ENCODE measurements at places on chromosomes 3 and 15.

DNA sequence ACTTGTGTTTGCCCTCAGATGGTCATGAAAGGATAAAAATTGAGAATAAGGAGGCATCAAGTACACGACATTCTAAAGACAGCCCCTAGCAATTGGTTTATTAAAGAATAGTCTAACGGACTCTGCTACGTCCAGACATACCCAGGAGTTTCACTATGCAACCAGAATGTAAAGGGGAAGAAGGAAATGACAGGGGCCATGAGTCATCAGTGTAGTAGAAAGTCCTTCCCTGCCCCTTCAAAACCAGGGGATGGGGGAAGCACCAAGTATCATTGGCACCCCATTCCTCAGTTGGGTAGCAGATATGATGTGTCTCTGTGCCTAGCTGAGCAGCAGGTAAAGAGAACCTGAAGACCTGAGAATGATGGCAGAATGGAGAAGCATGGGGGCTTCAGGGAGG is 367.4 kb downstream of the IL20RB start:
- no peak for DNase-seq

- no peak for DNase-seq
These were observed 43.5 kb upstream of the RAF1 start for GRCh38 chr3:12707449-12707848.

- no peak for DNase-seq
These were observed 49.3 kb downstream of the PEAK1 start for GRCh38 chr15:77370580-77370979.

GRCh38 chr3:195284842-195285241 is 13.9 kb upstream of the XXYLT1 start:
- no peak for DNase-seq

- no peak for DNase-seq
These were observed 424.1 kb upstream of the TPM1 start for GRCh38 chr15:62618432-62618831.

DNA sequence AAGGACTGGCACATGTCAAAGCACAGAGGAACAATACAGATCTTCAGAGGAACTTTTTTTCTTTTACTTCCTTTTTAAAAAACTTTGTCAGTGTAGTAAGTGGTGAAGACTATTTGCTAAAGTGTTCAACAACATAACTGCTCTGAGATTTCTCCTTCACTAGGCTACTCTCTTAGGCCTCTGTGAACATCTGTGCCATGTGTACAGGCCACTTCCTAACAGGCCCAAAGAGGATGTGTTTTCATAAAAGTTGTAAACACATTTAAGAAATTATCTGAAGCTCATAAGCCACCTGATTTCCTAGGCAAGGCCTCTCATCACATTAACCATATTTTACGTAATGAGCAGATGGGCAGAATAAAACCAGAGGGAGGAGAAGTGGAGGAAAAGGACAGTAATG is 235.4 kb downstream of the FHIT start:
- DNase-seq = no peak

DNA sequence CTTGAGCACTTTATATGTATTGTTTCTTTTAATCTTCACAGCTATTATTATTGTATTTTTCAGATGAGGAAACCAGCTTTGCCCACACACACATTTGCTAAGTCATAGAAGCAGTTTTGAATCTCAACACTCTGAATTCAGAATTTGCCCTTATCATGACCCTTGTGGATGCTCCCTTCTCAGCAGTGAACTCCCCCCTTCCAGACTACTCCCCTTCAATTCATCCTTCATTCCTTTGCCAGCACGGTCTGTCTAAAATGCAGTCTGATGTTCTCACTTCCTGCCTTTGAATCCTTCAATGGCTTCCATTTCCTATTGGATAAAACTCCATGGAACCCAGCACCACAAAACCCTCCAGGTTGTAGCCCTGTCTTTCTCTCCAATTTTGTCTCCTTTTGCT is 52.5 kb upstream of the TSC22D2 start:
- DNase-seq = no peak

DNA sequence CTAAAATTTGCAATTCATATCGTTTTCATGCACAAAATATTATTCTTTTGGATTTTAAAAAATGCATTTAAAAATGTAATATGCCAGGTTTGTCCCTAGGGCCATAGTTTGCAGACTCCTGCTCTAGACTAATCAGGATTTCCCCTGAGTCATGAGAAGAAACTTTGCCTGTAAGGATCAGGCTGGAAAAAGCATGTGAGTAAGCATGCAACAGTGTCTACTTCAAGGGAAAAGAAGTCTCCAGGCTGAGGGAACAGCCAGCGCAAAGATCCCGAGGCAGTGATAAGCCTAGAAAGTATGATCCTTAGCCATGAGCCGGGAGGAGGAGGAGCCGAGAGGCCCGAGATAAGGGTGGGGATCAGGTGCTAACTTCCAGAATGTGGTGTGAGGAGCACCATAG is 382.8 kb upstream of the CFAP20DC start:
- DNase-seq = no peak

- DNase-seq = peak; percentile 73
These were observed 63.9 kb downstream of the TMCC1 start for GRCh38 chr3:129829640-129830039.

- DNase-seq = no peak
These were observed 13.4 kb downstream of the DHX36 start for GRCh38 chr3:154310840-154311239.

GRCh38 chr3:10421996-10422395 is 83.4 kb downstream of the ATP2B2 start:
- no peak for DNase-seq

DNA sequence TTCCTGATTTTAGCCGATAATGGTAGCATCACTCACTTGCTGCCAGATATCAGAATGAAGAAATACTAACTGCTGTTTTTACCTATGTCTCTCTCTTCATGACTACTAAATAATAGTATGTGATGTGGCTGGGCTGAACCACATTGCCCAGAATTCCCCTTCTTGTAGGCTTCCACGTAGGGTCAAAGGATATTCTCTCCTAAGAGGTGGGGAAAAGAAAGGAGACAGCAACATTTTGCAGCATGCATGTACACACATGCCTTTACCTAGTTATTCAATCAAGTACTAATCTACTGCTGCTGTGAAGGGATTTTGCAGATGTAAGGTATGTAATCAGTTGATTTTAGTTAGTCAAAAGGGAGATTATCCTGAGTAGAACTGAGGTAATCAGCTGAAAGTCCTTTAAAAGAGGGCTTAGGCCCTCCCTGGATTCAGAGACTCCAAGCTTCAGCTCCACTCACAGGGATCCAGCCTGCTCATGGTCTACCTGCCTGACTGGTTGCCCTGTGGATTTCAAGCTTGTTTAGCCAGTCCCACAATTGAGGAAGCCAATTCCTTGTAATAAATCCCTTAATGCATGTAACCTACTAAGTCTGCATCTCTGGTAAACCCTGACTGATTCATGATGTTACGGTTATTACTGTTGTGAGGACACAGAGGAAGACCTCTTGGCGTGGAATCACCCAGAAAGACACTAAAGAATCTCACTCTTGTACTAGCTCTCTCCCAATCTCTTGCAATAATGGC is 20.4 kb downstream of the PLD1 start:
- no peak for DNase-seq

DNA sequence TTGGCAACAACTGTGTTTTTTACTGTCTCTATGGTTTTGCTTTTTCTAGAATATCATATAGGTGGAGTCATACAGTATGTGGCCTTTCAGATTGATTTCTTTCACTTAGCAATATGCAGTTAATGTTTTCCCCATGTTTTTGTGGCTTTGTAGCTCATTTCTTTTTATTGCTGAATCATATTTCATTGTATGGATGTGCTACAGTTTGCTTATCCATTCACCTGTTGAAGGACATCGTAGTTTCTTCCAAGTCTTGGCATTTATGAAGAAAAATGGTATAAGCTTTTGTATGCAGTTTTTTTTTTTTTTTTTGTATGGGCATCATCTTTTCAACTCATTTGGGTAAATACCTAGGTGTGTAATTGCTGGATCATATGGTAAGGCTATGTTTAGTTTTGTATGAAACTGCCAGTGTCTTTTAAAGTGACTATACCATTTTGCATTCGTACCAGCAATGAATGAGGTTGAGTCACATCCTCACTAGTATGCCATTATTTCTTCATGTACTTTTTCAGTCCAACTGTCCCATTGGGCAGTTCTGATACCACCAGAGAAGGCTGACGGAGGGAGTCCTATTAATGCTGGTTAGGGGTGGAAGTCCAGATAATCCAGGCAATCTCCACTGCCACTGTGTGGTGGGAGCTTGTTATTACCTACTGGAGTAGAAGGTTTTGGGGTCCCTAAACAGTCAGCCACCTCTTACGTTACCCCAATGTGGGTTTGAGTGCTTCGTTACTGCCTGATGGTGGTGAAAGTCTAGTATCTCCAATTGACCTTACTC is 210.5 kb downstream of the DOCK3 start:
- DNase-seq = no peak

- no peak for DNase-seq
These were observed 630.8 kb upstream of the GBE1 start for GRCh38 chr3:82392203-82392775.

DNA sequence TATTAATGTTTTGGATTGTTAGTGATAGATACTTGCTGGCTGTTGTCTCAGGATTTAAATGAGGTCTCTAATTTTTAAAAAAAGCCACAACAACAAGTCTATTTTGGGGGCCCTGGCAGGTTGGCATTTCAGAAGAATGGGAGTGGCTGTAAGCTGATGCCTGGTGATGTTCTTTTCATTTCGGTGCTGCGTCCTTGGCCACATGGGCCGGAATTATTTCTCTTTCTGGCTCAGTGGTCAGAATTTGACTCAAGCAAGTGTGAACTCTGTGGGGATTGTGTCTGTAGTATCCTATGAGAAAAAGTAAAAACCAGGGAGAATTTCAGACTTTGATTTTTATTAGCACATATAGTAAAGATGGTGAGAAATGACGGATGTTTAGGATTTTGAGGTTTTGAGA is 203.0 kb downstream of the AKAP13 start:
- peak; percentile 63 for DNase-seq

- DNase-seq = no peak
These were observed 438.8 kb downstream of the FHIT start for GRCh38 chr3:60812502-60812901.

GRCh38 chr3:9352917-9353752 is 9.7 kb upstream of the THUMPD3 start:
- DNase-seq = peak; percentile 82

DNA sequence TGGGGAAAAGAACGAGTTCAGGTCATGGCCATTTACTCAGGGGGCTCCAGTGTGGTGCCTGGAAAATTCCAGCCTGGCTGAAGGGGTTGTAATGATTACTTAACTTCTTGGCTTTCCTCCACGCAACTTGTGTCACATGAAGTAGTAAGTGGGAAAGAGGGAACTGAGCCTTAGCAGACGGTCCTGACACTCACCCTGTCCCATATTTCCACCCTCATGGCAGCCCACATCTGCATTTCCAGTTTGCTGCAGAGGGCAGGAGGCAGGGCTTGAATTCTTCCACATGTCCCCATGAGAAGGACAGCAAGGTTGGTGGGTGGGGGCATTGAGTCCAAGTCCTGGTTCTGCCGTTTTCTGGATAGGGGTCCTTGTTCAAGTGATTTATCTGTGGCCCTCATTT is 7.8 kb upstream of the CAMP start:
- DNase-seq = peak; percentile 54

DNA sequence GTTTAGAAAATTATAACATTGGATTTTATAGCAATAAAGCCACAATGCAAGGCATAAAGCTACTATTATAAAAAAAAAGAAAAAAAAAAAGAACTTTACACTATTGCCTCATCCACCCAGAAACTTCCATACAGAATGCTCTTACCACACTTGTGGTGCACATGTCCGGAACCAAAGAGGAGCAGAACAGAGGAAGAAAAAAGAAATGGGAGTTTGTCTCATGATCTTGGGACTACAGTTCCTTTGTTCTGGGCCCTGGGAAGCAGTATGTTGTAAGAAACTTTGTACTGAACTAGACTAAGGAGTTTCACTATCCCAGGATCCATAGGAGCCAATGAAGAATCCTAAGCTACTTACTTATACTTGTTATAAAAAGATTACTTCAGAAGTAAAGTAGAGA is 36.1 kb downstream of the FMN1 start:
- DNase-seq = peak; percentile 10

GRCh38 chr3:72766866-72767265 is 81.4 kb downstream of the SHQ1 start:
- no peak for DNase-seq

DNA sequence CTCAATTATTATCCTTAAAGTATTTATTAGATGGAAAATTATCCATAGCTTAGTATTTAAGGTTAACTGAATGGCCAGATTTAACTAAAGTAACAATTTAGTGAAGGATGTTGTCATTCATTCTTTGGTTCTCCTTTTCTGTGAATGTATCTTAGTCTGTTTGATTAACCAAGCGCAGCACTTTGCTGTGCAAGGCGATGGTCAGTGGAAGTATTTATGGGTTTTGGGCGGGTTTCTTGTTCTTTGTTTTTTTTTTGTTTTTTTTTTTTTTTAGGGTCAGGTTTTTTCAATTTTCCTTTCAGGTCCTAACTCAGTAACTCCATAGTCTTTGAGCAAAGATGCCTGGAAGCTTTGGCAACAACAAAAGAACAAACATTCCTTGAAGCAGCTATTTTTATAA is 328.8 kb downstream of the PTPRG start:
- no peak for DNase-seq

- no peak for DNase-seq
These were observed 9.5 kb downstream of the RPSA start for GRCh38 chr3:39415983-39416382.

DNA sequence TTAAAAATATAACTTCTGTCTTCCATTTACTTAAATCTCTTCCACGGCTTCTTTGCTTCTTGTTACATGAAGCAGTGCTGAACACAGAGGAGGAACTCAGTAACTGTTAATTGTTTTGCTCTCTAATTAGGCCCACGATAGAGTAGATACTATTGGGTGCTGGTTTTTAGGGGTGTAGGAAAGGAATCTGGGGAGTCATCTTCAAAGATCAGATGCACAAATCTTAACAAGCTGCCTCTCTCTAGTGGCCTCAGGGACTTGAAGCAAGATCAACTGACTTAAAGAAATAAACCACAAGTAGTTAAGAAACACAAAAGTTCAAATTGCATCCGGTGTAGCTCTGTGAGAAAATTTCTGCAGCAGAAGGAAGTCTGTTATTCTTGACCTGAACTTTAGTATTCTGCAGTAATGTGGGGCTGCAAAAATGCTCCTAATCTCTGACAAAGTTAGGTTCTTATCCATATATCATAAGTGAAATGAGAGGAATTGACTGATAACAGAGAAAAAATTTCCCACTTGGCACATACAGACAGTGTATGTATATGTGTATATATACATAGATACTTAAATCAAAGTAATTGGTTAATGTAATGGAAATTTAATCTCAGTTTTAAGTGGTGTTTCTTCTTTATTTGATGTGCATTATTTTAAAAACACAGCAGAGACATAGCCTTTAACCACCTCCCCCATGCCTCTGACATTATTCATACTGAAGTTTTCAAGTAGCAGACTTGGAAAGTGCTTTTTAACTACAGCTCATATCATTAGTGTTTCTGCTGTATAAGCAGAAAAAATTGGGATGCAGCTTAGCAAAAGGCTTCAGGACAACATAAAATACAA is 51.8 kb downstream of the CHST2 start:
- no peak for DNase-seq

GRCh38 chr3:61687663-61688306 is 126.4 kb downstream of the PTPRG start:
- no peak for DNase-seq

Measured in adrenal gland (tissue), 19 donors.